Activated T-helper 1 cell treated with anti-CD3 and anti-CD28 coated beads, Interleukin-12 subunit alpha, Interleukin-12 subunit beta, Interleukin-2, Interleukin-4 antibody, amounts not matched to agents 30 ng/mL and 10 ng/mL and 1 ng/mL, durations not matched to agents 14 hours and 24 hours and 36 hours (primary cell): ENCODE measurements at places on chromosomes 5 and 9. TPM values are rescaled to one million over a fixed set of nuclear protein-coding genes. Genes with fewer than 3 reads are reported as not detected.

The C9orf72 gene
- 4.6 and 5.9 TPM in 2 replicates for total RNA-seq

The NMUR2 gene
- not detected in 2 replicates for total RNA-seq

The CDH6 gene
- not detected in 2 replicates for total RNA-seq

The TMC1 gene
- total RNA-seq, result not detected in 2 replicates

The KIAA1958 gene
- total RNA-seq, result 8.2 and 8.6 TPM in 2 replicates
